ENCODE measurements at places on chromosomes 5 and 9.

DNA sequence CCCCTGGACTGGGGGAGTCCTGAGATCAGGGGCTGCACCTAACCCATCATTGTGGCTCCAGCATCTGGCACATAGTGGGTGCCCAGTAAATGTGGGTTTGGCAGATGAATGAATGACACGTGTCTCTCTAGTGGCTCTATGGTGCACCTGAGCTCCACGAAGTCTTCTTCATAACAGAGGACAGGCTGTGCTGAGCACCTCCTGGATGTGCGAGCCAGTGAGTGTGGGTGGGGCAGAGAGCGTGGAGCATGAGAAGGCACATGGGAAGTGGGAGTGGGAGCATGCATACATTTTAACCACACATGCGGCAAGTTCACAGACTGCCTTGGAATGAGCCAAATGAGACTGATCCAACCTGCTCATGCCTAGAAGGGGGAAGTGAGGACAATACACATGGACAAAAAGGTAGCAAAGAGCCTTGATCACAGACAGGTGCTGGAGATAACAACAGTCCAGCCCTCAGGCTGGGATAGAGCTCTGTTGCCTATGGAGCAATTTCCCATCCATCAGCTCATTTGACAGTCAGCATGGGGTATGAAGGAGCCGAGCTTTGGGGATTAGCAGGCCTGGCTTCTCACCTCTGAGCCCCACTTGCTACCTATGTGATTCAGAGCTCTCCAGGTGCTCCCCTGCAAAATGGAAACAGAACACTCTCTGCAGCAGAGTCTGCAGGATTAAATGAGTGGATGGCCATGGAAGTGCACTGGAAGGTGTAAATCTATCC, 76.2 kb upstream of the TBC1D2 start:
- DNase-seq: no peak

- DNase-seq: no peak
Observed at GRCh38 chr5:148641735-148642134, 12.6 kb downstream of the HTR4 start.

DNA sequence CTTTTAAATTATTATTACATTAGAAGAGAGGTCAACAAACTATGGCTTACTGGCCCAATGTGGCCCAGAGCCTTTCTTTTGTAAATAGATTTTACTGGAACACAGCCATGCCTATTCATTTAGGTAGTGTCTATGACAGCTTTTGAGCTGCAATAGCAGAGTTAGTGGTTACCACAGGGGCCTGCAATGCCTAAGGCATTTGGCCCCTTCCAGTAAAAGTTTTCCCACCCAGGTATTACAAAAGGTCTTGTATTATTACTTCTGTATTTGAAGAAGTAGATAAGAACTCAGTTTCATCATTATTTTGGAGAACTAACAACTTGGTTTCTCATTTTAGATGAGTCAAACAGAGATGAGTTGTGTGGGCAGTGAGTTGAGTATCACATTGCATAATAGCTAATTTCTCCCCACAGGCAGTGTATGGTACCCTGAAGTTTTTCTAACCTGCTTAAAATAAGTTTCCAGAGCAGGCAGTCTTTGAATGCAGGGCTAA, 9.5 kb downstream of the MTRR start:
- DNase-seq: no peak

- peak; percentile 18 for DNase-seq
Observed at GRCh38 chr5:140041492-140042392, 1.4 kb downstream of the NRG2 start.

DNA sequence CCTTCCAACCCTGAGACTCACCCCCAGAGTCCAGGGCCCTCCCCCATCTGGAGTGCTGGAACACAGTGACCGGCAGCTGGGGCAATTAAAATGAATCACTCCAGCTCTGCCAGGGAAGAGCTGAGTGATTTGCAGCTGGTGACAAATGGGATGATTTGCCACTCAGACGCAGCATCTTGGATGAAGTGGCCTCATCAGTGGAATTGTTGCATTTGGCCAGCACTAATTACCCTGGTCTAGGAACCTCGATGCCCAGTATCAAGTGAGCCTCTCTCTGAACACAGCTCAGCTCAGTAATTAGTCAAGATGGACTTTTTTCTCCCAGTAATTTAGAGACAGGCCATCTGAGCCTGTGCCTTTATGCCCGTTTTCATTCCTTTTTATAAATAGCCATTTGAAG, 259.5 kb downstream of the GRIA1 start:
- no peak for DNase-seq

DNA sequence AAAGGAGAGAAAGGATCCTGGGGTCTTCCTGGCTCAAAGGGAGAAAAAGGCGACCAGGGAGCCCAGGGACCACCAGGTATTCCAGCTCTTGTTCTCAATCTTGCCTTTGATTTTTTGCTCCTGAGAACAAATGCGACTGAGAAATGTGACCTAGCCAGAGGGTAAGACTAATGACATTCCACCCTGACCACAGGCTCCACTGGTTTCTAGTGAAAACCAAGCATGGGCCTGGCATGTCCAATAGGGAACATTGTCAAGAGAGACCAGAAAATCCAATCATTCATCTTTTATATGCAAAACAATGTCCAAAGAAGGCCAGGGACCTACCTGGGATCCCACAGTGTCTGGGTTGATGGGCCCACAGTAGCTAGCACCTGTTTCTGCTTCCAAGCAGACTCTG, 50.3 kb upstream of the TGFBR1 start:
- DNase-seq: no peak

- DNase-seq: no peak
Observed at GRCh38 chr5:103512500-103512899, 50.1 kb downstream of the NUDT12 start.

- DNase-seq: no peak
Observed at GRCh38 chr9:37480759-37481158, 5.0 kb upstream of the POLR1E start.

DNA sequence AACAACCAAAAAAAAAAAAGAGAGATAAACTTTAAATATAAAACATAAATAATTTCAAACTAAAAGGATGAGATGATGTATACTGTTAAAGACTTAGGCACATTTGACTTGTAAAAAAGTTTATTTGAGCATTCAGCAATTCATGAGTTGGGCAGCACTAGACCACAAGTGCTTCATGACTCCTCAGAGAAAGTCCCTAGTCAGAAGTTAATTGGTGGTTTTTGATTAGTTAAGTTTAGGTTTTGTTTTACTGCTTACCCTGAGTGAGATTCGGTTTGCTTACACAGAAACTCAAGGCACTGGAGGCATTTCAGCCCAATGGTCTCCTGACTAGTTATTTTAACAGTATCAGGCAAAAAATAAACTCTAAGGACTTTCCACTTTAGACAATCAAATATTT, 129.2 kb downstream of the MARCHF11 start:
- DNase-seq: no peak

GRCh38 chr9:92140074-92140753, 25.0 kb upstream of the SPTLC1 start:
- no peak for DNase-seq

DNA sequence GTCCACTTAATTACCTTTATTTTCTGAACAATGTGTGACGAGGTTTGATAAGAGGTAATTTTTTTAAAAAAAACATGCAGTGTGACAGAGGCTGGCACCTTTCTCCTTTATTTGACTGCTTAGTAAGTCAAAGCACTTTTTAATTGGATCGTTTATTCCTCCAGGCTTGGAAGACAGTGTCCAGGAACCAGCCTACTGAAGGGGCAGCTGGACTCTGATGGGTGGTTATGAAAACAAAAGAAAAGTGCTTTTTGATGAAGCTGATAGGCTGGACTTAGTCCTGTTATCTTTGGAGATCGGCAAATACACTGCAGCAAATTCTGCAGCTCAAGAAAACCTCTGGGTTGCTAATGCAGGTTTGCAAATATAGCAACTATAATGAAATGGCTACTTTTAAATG, 141.7 kb downstream of the DCP2 start:
- no peak for DNase-seq

- DNase-seq: peak; percentile 78
Observed at GRCh38 chr5:65624025-65624570, at the start of gene TRIM23. Gene TRIM23, minus strand, starts transcription at chr5:65624333. Its CDS starts 59 bp downstream, at chr5:65624274.
